ENCODE measurements at places on chromosomes 11 and 22.

- DNase-seq, result no peak
Measured at GRCh38 chr11:134527382-134528243, 115.6 kb upstream of the B3GAT1 start.

GRCh38 chr11:90590286-90590685 is 367.4 kb upstream of the CHORDC1 start:
- DNase-seq, result no peak

GRCh38 chr22:35960854-35961253 is 67.8 kb downstream of the RBFOX2 start:
- DNase-seq, result no peak

GRCh38 chr11:132248580-132248979 is 878.2 kb downstream of the NTM start:
- DNase-seq, result no peak

GRCh38 chr22:38783095-38783615 is 10.8 kb downstream of the DNAL4 start:
- no peak for DNase-seq

GRCh38 chr11:92329137-92329536 is 104.5 kb downstream of the FAT3 start:
- DNase-seq, result no peak

- no peak for DNase-seq
Measured at GRCh38 chr22:18962308-18962635, 26.2 kb upstream of the PRODH start.

DNA sequence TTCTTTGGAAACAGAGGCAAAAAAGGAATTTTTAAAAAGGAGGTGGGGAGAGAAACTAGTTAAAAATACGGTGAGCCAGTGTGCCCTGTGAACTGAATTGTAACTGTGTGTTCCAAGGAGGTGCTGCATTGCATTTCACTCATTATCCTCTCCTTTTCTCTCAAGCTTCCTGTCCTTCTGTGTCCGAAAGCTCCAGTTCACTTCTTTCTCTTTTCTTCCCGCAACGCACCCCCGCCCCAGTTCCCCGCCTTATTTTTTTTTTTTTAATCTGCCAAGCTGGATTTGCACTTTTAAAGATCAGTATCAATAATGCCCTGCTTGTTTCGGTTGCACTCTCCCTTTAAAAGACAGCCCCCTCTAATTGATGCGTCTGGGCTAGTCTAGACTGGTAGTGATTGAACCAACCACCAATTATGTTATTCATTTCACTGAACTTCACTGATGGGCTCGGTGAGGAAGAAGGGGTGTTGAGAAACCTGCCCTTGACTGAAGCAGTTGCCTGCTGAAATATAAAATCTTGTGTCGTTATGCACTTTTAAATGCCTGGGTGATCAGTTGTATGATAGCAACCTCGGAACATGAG is 18.5 kb downstream of the BLID start:
- DNase-seq, result no peak

DNA sequence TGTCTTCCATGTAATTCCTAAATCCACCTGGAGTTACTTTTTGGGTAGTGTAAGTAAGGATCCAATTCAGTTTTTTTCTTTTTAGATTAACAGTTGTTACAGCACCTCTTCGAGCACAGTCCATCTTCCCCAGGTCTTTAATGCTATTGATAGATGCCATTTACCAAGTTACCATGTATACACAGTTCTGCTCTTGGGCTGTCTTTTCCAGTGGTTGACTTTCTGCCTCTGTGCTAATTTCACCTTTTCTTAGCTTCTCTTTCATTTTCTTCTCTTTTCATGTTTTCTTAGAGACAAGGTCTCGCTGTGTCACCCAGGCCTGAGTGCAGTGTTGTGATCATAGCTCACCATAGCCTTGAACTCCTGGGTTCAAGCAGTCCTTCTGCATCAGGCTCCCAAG is 12.0 kb downstream of the ATXN10 start:
- DNase-seq, result no peak

DNA sequence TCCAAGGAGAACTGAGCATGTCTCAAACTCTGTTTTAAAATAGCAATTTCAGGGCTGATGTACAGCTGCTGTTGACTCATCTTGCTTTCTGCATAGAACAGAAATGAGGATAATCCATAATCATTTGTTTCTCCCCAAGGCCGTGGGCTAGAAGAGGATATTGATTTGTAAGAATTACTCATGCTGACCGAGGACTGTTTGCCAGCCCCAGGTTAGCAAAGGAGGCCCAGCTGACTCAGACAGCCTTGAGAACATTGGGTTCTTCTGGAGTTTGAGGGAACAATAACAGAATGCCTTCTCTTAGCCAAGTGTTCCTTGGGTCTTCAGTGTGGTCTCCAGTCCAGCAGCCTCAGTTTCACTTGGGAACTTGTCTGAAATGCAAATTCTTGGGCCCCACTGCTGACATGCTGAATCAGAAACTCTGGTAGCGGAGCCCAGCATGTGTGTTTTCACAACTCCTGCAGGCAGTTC is 92.0 kb downstream of the ZC3H12C start:
- DNase-seq, result no peak

- peak; percentile 83 for DNase-seq
Measured at GRCh38 chr22:31347251-31348008, 1.3 kb upstream of the PATZ1 start.

- DNase-seq, result no peak
Measured at GRCh38 chr11:131591051-131591461, 220.6 kb downstream of the NTM start.

DNA sequence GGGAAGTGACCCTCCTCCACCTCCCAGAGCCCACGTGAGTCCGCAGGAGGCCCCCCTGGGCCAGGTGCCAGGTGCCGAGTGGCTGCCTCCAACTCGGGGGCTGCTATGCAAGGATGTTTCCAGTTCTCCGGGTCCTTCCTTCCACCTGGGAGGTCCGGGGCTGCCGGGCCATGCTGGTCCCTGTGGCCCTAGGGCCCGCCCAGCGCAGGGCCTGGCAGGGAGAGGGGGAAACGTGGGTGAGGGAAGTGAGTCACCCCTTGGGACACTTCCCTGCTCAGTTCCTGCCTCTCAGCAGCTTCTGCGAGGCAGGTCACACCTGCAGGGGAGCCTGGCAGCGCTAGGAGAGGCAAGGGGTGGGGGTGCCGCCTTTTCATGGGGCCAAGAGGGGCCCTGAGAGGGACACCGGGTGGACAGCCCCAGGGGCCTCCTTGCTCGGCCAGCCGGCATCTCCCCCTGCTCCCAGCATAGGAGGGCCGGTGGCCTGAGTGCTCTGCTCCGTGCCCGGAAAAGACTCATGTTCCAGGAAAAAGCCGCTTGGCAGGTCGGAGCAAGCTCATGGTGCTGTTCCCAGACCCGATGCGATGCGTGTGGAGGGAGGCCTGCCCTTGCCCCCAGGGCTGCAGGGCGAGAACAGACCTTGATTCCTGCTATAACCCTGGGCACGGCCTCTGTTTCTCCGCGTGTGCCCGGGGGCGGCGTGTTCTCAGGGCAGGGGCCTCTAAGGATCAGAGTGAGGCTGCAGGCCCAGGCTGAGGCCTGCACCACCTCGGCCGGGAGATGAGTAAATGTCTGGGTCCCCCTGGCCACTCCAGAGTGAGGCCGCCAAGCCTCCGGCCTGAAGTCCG is 30.3 kb upstream of the WNT7B start:
- peak; percentile 51 for DNase-seq

GRCh38 chr11:80958987-80959386 is 1518.2 kb upstream of the TENM4 start:
- DNase-seq, result no peak

DNA sequence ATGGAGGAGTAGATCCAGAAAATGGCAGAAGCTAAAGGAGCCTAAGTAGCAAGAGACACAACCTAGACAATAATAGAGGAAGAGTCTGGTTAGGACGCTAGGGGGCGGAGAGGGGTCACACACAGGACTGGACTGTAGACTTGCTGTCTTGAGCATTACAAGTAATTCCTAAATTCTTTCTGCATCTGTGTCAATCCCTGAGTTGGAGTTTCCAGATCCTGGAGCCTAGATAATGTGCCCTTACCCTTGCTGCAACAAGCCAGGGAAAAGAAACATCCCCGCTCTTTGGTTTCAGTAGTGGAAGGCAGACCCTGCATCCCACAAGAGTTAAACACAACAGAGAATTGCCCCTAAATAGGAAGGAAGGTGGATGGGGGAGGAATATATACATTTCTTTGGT is 14.9 kb upstream of the CCDC73 start:
- DNase-seq, result peak; percentile 67

DNA sequence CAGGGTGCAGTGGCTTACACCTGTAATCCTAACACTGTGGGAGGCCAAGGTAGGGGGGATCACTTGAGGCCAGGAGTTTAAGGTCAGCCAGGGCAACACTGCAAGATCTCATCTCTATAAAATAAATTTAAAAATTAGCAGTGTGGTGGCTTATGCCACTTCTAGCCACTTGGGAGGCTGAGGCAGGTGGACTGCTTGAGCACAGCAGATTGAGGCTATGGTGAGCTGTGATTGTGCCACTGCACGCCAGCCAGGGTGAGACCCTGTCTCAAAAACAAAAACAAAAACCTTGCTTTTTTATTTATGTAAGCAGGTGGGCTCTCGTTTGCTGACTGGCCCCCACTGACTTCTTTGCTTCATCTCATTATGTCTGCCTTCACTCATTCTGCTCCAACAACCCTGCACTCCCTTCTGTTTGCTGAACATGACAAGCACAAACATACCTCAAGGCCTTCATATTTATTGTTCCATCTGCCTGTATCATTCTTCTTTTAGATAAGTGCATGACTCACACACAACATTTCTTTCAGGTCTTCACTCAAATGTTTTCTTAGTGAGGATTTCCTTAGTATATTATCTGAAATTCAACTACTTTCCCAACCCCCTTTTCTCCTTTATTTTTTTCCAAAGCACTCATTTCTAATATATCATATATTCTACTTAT is 32.4 kb upstream of the CLNS1A start:
- DNase-seq, result no peak

GRCh38 chr11:70489276-70489675 is 90.9 kb downstream of the CTTN start:
- no peak for DNase-seq

GRCh38 chr22:18104566-18104965 is 6.0 kb upstream of the TUBA8 start:
- DNase-seq, result no peak

- no peak for DNase-seq
Measured at GRCh38 chr11:19253153-19253745, 12.5 kb upstream of the E2F8 start.

GRCh38 chr11:36452236-36452940 is 57.7 kb downstream of the TRAF6 start:
- peak; percentile 32 for DNase-seq

GRCh38 chr11:96073536-96073935 is 149.6 kb upstream of the MTMR2 start:
- DNase-seq, result no peak

GRCh38 chr22:45608763-45609180 is 62.9 kb upstream of the ATXN10 start:
- DNase-seq, result peak; percentile 35

Data from activated T-cell treated with anti-CD3 and anti-CD28 coated beads, Interleukin-2, amount 50 U/mL, for 48 hours (primary cell).